DMS79 treated with DMSO at 0.1 percent for 48 hours (cell line): ENCODE measurements at places on chromosomes 16 and 17.

DNA sequence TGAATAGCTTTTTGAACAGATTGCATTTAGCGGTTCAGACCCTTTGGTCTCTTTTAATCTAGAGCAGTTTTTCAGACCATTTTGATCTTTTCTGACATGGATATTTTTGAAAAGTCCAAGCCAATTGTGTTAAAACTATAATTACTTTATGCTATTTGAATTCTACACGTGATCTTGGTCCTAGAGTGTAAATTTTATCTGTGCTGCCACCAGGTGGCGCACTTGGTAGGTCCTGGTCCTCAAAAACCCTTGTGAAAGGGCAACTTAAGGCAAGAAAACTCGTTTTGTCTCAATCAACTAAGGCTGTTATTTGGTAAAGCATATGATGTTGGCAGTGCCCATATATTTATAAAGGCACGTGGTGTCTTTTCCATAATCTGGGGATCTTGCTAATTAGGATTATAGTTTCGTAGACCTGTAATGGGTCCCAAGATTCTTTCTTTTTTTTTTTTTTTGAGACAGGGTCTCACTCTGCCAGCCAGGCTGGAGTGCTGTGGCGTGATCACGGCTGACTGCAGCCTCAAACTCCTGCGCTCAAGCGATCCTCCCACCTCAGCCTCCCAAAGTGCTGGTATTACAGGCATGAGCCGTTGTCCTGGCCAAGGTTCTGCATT lies 43.9 kb upstream of the TEX2 start:
- peak; percentile 1 for DNase-seq

DNA sequence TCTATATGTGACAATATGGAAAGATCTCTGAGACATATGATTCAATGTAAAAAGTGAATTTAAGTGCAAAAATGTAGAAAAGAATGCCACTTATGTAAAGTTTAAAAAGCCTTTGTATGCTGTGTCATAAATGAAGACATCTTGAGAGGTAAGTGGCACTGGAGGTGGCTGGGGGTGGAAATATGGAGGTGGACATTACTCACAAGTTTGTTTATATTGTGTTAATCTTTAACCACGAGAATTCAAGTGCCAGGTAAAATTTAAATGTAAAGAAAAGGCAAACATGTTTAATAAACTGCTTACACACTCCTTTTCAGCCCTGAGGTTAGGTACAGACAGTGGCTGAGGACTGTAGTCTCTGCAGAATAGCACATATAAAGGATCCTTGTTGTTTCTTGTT lies 235.1 kb downstream of the ABCC12 start:
- DNase-seq = no peak

- DNase-seq = peak; percentile 52
Measured at GRCh38 chr17:32007463-32008298, 498 bp downstream of the LRRC37B start.

DNA sequence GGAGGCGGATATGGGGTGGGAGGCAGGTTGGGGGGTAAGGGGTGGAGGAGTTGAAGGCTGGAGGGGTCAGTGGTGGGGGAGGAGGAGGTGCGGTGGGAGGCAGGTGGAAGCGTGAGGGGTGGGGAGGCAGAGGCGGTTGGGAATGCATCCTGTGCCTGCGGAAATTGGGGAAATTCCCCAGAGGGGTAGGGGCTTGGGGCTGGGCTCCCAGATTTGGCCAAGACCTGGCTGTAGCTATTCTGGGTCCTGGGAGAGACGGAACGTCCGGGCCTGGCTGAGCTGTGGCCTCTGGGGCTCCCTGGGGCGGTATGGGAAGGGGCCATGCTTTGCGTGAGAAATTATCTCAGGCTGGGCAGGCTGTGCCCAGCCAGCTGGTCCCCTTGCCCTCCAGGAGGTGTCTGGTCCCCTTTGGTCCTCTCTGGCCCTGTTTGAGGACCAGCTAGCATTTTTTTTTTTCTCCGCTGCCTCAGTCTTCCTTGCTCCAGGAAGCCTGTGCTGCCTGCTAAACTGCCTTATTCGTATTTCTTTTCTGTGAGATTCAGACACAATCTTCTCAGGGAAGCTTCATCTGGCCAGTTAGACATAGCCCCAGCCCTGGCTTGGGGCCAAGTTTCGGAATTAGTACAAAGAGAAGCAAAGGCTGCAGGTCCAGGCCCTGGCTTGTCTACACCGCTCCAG lies 7.3 kb upstream of the TRPV2 start:
- peak; percentile 31 for DNase-seq

DNA sequence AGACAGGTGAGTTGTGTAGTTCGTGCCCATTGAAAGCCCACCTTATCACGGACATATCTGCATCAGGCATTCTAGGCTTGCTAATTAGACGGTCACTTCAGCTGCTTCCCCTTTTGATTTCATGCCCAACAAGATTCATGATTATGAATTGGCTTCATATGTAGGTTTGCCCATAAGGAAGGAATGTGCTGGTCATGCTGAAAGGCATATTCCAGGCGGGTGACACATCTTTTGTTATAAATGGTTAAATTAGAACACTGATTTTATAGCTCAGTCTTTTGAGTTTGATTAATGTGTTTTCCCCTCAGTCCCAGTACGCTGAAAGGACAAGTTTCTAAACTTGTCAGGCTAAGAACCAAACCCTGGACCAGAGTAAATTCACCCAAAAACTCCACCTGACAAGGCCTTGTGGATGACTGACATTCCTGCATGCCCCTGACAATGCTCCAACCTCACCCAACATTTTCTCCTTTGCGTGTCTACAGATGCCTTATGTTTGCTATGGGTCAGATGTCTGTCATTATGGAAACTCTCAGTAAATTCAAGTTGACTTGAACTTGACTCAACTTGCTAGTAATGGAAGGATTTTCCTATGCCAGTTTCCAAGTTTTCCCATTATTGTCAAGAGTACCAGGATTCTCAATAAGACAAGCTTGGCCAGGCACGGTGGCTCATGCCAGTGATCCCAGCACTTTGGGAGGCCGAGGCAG lies 421.9 kb downstream of the PMP22 start:
- no peak for DNase-seq

- peak; percentile 41 for DNase-seq
Measured at GRCh38 chr16:1863681-1864460, 8.1 kb downstream of the MEIOB start.

GRCh38 chr17:11029791-11030190 lies 191.9 kb upstream of the PIRT start:
- no peak for DNase-seq

DNA sequence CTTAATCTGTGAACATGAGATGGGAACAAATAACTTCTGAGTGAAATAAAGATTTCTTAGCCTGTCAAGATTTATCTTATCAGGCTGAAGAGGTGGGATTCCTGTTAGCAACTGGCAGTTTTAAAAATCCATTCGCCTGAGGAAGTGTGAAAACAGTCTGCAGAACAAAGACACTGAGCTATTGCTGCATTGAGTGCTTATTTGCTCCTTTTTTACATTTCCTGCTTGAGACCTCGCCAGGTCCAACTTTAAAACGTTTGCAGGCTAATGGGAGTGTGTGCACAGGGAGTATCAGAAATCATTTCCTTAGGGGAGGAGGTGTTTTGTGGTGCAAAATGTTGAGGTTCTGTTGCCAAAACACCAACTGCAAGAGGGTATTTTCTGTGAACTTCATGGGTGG lies 957.8 kb upstream of the RBFOX1 start:
- DNase-seq = peak; percentile 18

- no peak for DNase-seq
Measured at GRCh38 chr17:50898369-50899004, 32.3 kb upstream of the TOB1 start.

- DNase-seq = peak; percentile 78
Measured at GRCh38 chr16:69100071-69100691, 5.3 kb upstream of the HAS3 start.

DNA sequence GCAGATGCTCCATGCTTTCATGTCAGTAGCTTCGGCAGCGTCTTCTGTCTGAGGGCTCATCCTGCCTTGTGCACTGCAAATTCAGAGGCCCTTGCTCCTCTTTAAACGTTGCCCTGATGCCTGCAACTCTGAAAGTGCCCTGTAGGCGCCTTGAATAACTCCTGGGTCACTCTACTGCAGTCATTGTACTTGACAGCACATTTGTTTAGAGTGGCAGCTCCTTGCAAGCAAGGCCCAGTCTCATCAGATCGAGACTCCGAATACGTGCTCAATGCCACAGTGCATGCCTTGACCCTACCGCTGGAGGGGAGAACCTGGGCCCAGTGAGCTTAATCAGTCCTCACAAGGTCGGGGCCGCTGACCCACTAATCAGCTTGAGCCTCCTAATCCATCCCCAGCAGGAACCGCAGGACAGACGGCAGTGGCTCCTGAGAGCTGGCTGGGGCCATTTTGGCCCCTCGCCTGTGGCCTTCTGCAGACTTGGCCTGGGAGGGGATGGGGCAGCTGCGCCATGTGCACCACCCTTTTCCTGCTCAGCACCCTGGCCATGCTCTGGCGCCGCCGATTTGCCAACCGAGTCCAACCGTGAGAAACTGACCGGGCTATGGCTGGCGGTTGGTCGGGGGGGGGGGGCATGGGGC lies at the start of gene PRCD:
TSS of gene PRCD (plus strand) at position 414 of the 641 bp plus-strand sequence. CDS start at position 512, 98 bp downstream.
- no peak for DNase-seq

DNA sequence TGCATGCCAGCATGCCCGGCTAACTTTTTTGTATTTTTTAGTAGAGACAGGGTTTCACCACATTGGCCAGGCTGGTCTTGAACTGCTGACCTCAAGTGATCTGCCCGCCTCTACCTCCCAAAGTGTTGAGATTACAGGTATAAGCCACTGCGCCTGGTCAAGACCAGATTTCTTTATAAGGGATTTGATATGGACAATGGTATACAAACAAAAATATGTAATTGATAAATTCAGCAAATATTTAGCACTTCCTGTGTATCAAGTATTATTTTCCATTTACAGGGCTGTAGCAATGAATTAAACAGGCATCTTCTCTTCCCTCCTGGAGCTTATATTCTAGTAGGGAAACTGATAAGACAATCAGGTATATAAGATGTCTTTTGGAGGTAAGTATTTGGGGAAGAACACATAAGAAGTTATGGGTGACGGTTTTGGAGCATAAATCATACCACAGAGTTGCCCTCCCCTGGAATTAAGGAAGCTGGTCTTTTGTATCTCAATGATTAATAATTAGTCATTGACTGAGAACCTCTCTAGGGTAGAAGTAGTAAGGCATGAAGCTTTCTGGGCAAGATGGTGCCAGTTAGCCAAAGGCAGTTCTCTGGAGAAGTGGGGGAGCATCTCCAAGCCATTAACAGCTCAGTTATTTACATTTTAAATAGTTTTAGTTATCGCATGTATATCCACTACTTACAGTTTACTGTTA lies 35.8 kb downstream of the TANC2 start:
- DNase-seq = no peak

- no peak for DNase-seq
Measured at GRCh38 chr16:72721981-72722380, 325.9 kb downstream of the ZFHX3 start.
